ENCODE measurements at places on chromosomes 4 and X. TPM values are rescaled to one million over a fixed set of nuclear protein-coding genes. Genes with fewer than 3 reads are reported as not detected.

The CPLX1 gene
- total RNA-seq, result 0.10 TPM

The P2RY4 gene
- not detected for total RNA-seq

The FAT4 gene
- 12.3 TPM for total RNA-seq

The DUSP21 gene
- total RNA-seq, result not detected

The AMOT gene
- 0.98 TPM for total RNA-seq
